ENCODE measurements at places on chromosomes 6 and 20.
A peak's percentile ranks its signal among the peaks of the same experiment; 100 is the strongest.

DNA sequence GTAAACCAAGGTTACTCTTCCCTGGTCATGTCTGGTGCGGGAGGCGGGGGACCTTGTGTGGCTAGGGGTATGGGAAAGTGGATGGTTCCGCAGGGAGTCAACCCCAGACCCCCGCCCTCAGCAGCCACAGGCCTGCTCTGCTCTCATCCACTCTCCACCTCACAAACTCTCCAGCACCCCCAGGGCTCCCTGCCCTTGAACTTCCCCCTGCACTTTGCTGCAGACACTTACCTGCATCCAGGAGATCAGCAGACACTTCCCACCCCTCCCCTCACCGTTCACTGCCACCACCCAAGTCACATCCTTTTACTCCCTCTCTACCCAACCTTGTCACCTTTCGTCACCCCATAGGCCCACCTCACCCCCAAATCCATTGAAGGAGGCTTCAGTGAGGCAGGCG is 3.9 kb upstream of the RAET1L start:
- no peak for DNase-seq

DNA sequence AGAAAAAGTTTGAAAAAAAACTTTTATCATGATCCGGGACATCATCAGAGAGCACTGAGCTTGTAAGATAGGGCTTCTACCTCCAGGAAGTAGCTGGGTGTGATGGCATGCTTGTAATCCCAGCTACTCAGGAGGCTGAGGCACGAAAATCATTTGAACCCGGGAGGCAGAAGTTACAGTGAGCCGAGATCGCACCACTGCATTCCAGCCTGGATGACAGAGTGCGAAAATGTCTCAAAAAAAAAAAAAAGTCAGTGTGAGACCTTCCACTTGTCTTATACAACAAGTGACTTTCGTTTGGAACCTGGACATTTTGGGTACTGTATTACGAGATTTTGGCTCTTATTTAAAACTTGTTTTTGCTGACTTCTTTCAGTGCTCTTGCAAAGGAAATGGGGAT is 5.9 kb upstream of the SLC13A3 start:
- DNase-seq = no peak

GRCh38 chr6:168647271-168647670 is 206.3 kb downstream of the SMOC2 start:
- DNase-seq = no peak

- DNase-seq = no peak
Measured at GRCh38 chr6:119145111-119145510, 66.6 kb upstream of the FAM184A start.

- peak; percentile 39 for DNase-seq
Measured at GRCh38 chr20:5714261-5715041, 35.8 kb upstream of the SHLD1 start.

DNA sequence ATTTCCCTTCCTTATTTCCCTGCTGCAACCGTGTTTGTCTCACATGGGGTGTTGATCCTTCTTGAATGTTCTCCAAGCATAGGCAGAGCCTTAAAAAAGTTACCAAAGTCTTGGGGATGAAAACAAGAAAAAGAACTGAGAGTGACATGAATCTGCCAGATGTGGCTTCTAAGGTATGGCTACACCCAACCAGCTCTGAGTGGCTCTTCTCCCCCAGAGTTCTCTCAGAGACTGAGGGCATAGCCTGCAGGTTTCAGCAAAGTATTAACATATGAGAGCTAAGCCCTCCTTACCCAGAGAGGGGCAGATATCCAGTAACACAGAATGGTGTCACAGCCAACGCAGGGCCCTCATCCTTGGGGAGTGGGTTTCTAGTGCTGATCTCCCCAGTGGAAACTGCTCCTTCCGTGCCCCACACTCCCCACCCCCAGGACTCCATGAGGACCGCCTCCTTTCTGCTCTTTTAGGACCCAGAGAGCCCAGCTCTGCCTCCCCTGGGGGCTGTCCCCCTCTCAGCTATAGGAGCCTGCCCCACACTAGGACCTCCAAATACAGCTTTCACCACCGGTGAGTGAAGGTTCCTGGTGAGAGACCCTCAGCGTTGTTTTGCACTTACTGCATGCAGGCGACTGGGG is 23.3 kb upstream of the SGK2 start:
- no peak for DNase-seq

GRCh38 chr20:15076785-15077184 is 739.4 kb upstream of the FLRT3 start:
- no peak for DNase-seq

DNA sequence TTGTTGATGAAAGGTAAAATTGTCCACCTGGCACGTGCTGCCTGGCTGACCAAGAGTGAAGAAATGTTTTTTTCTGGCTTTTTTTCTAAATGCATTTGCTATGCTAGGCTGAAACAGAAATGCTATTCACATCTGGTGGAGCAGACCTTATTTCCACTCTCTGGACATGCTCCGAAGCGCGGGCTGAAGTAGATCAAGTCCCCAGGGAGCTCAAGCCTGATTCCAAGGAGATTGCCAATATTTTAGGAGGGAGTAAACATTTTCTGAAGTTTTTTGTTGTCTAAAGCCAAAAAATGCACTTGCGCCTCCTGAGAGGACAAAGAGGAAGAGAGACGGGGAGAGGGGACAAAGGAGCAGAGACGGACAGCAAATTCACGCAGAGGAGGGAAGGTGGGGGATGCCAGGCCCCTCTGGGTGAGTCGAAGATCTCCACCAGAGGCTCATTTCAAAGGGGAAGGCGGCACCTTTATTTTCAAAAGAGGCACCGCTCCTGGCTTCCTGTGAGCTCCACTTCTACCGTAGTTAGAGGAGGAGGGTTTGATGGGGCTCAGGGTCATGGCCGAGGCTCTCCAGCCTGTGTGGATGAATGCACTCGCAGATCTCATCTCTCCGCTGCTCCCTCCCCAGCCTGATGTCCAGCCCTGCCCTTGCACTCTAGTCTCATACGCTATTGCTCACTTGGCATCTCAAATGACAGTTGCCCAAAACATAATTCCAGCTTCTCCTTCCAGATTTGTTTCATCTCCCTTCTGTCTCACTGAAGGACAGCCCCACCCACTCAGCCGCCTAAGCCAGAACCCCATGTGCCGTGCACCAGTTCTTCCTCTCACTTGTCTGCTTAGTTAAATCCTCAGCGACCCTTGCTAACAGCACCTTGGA is 23.1 kb upstream of the SMOC2 start:
- no peak for DNase-seq

- no peak for DNase-seq
Measured at GRCh38 chr20:34850969-34851368, 21.7 kb downstream of the GGT7 start.

DNA sequence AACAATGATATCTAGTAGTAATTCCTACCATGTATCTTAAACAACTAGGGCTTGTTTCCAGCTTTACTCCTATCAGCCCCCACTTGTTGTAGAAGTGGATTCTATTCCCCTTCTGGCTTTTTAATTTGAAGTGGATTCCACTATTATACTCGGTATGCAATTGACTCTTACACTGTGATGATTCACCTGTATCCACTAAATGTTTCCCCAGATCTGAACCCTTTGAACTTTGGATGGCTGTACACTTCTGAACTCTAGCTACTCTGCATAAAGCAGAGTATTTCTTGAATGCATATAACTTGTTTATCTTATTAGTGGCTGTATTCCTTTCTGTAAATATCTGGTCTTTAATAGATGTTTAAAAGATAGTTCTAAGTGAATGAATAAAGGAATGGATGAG is 538.4 kb upstream of the NRSN1 start:
- no peak for DNase-seq

DNA sequence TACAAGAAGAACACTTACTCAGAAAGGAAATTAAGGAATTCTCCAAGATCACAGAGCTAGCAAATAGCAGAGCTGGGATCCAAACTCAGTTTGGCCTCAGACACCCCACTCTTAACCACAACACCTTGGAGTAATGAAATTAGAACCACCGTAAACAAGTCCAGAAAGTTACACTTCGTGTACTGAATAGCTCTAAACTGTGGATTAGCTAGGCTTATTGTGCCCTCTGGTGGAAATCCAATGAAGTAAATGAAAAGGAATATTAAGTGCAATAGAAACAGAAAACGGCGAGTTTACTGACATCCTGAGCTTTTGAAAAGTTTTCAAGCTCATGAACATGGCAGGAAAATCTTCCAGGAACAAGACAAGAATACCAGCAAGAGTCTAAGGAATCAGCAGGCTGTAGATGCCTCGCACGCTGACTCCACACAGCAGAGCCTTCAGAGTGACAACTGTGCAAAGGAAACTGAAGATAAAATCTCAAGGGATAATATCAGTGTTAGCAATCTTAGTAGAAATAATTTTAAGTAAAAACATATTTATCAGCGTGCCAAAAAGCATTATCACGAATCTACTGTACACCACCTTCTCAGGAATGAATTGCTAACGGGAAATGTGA is 34.6 kb downstream of the FBXO5 start:
- DNase-seq = peak; percentile 20

- no peak for DNase-seq
Measured at GRCh38 chr20:57426271-57426689, 35.1 kb downstream of the RBM38 start.

DNA sequence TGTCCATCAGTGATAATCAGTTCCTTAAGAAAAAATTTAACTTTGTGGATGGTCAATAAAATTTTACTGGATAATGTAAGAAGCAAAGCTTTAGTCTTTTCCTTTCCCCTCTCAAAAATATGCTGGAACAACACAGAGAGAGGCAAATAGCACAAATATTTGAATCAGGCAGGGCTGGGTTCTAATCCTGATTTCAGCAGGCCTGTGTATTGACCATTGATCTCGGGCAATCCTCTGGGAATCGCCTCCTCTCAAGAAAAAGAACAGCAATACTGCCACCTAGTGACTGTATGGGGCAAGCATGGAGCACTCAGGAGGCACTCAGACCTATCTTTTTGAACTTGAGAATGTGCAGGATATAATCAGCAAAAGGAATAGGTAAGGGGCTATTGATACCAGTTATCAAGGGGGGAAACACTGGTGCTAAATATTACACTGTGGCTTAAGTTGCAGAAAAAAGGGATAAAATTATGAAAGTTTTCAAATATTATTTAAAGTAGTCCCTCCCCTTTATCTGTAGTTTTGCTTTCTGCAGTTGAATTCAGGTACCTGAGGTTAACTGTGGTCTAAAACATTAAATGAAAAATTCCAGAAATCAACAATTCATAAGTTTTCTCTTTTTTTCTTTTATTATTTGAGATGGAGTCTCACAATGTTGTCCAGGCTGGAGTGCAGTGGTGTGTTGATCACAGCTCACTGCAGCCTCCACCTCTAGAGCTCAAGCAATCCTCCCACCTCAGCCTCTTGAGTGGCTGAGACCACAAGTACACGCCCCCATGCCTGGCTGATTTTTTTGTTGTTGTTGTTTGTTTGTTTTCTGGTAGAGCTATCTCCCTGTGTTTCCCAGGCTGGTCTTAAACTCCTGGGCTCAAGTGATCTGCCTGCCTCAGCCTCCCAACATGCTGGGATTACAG is 91.8 kb upstream of the NHSL1 start:
- DNase-seq = no peak

GRCh38 chr6:25239059-25239458 is 40.1 kb upstream of the CARMIL1 start:
- no peak for DNase-seq

- DNase-seq = no peak
Measured at GRCh38 chr6:119643876-119644275, 294.3 kb upstream of the MAN1A1 start.

DNA sequence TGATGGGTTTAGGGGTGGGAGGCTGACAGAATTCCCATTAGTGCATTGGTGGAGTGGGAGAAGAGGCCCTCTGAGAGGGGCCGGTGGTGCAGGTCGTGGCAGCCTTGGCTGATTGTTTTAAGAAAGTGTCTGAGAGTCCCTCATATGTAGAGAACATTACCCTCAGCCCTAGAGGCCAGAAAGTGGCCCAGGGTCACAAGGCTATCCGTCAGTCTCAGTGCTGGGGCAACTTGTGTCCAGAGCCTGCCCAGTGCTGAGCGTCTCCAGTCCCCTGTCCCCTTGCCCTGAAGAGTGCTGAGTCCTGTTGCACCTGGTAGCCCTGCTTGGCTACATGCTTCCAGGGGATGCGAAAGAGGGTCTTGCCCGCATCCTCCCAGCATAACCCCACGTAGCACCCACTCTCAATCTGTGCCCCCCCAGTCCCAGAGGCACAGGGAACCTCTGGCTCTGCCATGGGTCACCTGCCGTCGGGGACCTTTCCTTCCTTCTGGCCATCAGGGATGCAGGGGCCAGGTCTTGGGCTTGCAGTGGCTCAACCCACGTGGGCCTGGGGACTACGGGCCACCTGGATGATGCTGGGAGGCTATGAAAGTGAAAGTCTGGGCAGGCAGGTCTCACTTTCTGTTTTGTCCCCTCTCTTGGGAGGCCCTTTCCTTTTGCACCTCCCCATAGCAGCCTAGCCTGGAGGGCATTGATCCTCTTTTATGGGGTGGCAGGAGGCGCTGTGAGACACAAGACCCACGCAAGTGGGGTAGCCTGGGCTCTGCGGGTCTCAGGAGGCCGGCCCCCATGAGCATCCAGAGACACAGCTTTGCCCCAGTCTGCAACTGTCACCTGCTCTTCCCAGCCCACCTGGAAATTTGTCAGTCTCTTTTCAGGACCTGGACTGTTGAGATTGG is 12.2 kb downstream of the DUSP15 start:
- DNase-seq = no peak

- no peak for DNase-seq
Measured at GRCh38 chr6:116948533-116949304, 71.7 kb downstream of the RFX6 start.

GRCh38 chr6:28161410-28162079 is 19.9 kb downstream of the ZKSCAN8 start:
- peak; percentile 51 for DNase-seq

DNA sequence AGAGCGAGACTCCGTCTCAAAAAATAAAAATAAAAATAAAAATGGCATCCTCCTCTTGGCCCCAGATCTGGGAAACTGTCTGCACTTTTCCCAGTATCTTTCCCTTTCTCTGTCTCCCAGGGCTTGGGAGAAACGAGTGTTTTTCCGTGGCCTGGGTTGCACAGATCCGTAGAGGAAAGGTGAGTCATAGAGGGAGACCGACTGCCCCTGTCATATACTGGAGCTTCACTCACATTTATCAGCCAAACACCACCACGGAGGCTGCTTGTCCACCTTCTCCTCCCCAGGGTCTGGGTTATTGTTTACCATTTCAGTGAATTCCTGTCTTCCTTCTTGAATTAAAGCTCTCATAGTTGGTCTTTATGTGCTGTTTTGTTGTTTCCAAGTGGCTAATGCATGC is 31.9 kb upstream of the EIF2S2 start:
- DNase-seq = no peak

- no peak for DNase-seq
Measured at GRCh38 chr6:169335301-169335700, 81.7 kb upstream of the THBS2 start.

- DNase-seq = no peak
Measured at GRCh38 chr6:168322966-168323365, 3.4 kb upstream of the DACT2 start.
